ENCODE measurements at places on chromosomes 5 and 9. TPM values are rescaled to one million over a fixed set of nuclear protein-coding genes. Genes with fewer than 3 reads are reported as not detected.

STPG3 gene
- total RNA-seq = not detected

GRAMD2B gene
- total RNA-seq = 18.3 TPM

GRCh38 chr5:6517510-6517909 is 68.9 kb downstream of the UBE2QL1 start:
- no peak for DNase-seq

- DNase-seq = no peak
Observed at GRCh38 chr5:53019320-53019719, 30.2 kb downstream of the ITGA2 start.

- DNase-seq = no peak
Observed at GRCh38 chr9:84862810-84863287, 193.3 kb downstream of the NTRK2 start.

SEMA6A gene
- 7.3 TPM for total RNA-seq

ACTBL2 gene
- total RNA-seq = not detected

DNA sequence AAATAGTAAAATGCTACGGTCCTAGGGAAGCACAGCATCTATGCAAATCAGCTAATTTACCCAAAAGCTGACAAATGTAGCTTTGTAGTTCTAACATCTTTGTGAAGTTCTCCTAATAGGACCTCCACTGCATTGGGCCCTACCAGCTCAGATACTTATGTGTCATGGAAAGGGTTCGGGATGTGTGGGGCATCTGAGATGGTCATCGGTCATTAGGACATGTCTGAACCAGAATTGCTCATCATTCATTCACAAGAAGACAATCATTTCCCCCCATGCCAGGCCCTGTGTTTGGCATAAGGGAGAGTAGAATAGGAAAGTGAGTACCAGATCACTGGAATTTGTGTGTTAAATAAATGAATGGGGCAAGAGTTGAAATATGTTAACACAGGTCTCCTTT is 35.7 kb downstream of the PWWP2A start:
- DNase-seq = no peak

- DNase-seq = no peak
Observed at GRCh38 chr5:61666064-61666621, 334.1 kb downstream of the ZSWIM6 start.

TAF11L5 gene
- not detected for total RNA-seq

TMCO6 gene
- 11.7 TPM for total RNA-seq

KIAA1191 gene
- total RNA-seq = 61.9 TPM

GRCh38 chr5:129658801-129659200 is 89.1 kb upstream of the MINAR2 start:
- no peak for DNase-seq

- no peak for DNase-seq
Observed at GRCh38 chr5:167908606-167909005, 382.8 kb upstream of the WWC1 start.

ADAMTS2 gene
- total RNA-seq = 6.3 TPM
